ENCODE measurements at places on chromosomes 1 and 21. TPM values are rescaled to one million over a fixed set of nuclear protein-coding genes. Genes with fewer than 3 reads are reported as not detected.

- H3K27me3 ChIP-seq, result no peaks in the 10 kb centered on the region
- H3K4me1 ChIP-seq, result no peaks in the 10 kb centered on the region
- no peaks in the 10 kb centered on the region for H3K36me3 ChIP-seq
- no peak overlapping the region for H3K4me3 ChIP-seq
Observed at GRCh38 chr1:67695963-67696362, 11.0 kb downstream of the GADD45A start.

DNA sequence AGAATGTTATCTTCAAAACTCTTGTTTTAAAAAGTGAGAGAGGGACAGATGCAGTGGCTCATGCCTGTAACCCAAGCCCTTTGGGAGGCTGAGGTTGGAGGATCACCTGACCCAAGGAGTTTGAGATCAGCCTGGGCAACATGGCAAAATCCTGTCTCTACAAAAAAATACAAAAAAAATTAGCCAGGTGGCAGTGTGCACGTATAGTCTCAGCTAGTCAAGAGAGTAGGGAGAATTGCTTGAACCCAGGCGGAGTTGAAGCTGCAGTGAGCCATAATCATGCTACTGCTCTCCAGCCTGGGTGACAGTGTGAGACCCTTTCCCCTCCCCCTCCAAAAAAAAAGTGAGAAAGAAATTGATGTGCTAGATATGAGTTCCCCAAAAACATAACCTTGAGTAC, 131.0 kb downstream of the KCNT2 start:
- H3K27ac ChIP-seq, result no peak overlapping the region
- no peaks in the 10 kb centered on the region for H3K36me3 ChIP-seq
- no peaks in the 10 kb centered on the region for H3K27me3 ChIP-seq
- no peak overlapping the region for H3K4me3 ChIP-seq
- no peak for DNase-seq
- no peaks in the 10 kb centered on the region for H3K4me1 ChIP-seq

DNA sequence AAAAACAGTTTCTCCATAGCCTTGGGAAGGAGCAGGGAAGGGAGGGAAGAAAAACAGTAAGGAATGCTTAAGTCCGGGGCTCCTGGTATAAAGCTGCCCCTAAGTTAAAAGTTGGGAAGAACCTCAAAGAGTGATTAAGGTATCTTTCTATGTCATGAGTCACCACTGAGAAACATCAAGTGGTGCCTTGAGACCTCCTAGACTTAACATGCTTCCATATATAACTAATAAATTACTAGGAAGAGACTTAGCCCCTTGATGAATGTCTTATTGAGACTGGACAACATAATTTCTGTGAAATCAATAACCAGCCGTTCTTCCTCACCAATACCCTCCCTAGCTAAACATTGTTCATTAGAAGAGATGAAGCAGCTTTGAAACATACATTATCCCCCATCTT, 121.8 kb upstream of the SLC44A3 start:
- DNase-seq, result no peak
- peaks cover 8% of the 10 kb centered on the region for H3K4me1 ChIP-seq
- no peaks in the 10 kb centered on the region for H3K36me3 ChIP-seq
- H3K27ac ChIP-seq, result no peak overlapping the region
- H3K4me3 ChIP-seq, result no peak overlapping the region
- peaks cover 20% of the 10 kb centered on the region for H3K27me3 ChIP-seq

DNA sequence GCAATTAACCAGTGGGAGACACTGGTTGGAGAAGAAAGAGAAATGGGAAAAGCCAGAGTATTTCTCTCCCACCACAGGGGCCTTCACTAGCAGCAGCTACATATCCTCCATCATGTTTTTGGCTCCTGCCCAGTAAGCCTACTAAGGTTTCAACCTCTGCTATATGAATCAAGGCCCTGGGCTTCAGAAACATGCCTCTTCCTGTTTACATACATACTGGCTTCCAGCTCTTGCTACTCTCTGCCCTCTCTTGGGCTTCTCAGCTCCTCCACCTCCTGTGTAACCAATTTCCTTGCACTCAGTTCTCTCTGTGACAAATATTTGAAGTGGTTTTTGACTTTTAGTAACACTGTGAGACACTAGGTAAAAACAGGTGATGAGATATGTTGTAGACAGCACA, 80.8 kb downstream of the LRRC7 start:
- no peak overlapping the region for H3K4me3 ChIP-seq
- no peaks in the 10 kb centered on the region for H3K36me3 ChIP-seq
- H3K27me3 ChIP-seq, result no peaks in the 10 kb centered on the region
- no peak for DNase-seq

- H3K27me3 ChIP-seq, result no peaks in the 10 kb centered on the region
- no peaks in the 10 kb centered on the region for H3K36me3 ChIP-seq
- H3K4me3 ChIP-seq, result no peak overlapping the region
Observed at GRCh38 chr1:210500831-210501230, 172.1 kb downstream of the HHAT start.

The RPL5 gene
- total RNA-seq, result 679 TPM

The TRMT1L gene
- total RNA-seq, result 4.4 TPM
